Stimulated activated CD8-positive, alpha-beta memory T cell treated with anti-CD3 and anti-CD28 coated beads, Interleukin-2, amount 100 ng/mL, for 1 hour (primary cell): ENCODE measurements at places on chromosomes 1 and 21.

- peak; percentile 52 for DNase-seq
These were observed 10.3 kb downstream of the INSRR start for GRCh38 chr1:156848461-156849150.

GRCh38 chr21:31140676-31141075, 102.4 kb upstream of the KRTAP19-8 start:
- no peak for DNase-seq

DNA sequence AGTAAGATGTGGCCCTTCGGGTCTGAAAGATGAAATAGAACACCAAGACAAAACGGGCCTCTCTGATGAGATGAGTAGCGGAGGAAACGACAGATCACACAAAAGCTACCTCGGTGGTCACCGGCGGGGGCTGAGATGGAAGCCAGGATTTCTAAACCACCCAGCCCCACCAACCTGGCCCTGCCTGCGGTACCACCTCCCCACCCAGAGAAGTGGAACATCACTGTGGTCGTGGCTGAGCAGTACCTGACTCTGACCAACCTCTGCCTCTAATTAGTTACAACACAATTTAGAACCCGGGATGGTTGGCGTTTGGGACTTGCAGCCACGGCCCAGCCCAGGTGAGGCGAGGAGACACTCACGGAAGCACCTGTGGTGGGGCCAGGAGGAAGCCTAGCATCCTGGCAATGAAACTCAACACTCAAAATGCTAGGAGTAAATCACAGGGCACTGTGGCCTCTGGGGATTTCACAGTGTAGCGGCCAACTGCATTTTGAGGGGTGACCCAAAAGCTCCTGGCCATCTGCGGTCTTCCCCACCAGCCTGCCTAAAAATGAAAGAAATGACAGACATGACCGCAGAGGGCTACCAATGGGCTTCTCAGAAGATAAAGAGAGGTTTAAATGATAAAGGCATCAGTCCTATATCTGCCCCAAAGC, 73.4 kb downstream of the ITPKB start:
- no peak for DNase-seq

DNA sequence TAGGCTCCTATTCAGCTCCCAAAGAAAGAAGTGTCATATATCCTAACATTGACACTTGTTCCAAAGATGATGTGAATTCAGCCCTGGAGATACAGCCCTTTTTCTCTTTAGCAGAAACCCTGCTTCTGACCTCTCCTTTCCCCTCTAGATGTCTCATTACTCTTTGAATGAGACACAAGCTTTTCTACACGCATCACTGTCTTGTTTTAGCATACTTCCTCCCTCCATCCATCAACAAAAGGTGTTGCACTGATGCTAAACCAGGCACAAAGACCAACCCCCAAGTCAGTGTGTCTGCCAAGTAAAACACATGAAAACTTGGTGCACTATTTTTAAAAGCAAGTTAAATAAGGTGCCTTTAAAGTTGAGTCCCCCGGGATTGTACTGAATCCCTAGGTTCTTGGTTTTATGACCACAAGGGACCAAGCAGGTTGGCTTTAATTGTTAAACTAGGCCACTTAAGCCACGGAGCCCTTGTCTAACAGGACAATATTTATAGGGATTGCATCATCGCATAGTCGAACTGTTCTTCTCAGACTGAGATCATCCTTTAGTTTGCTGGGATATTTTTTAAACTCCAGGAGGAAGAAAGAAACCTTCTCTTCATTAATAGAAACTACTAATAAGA, 101.0 kb upstream of the GUCA2B start:
- no peak for DNase-seq

DNA sequence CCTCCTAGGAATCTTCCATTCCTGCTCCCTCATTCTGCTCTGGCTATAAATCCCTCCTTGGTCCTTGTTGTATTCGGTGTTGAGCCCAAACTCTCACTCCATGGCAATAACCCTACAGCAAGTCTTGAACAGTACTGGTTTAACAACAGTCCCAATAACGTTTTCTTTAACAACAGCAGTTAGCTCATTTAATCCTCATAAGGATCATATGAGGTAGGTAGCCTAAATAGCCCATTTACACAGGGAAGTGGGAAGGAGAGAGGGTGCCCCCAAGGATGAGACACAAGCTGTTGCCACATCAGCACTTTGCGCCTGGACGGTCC, 444 bp upstream of the AGTRAP start:
- no peak for DNase-seq

DNA sequence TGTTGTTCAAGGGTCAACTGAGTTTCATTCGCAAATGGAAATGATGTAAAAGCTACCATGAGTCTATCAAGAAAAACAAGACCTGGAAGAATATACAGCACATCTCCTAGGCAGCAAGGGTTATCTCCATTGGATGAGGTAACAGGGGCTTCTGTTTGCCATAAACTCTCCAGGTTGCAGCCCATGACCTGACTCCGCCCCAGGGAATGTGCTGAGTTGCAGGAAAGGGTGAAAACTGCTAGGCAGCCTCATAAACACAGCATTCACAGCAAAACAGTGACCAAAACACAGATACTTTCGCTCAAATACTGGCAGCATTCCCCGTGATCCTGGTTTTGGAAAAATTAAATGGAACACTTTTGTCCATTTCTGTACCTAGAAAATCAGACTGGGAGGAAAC, 20.2 kb upstream of the ACTA1 start:
- no peak for DNase-seq

GRCh38 chr1:206716870-206717673, 32.4 kb downstream of the MAPKAPK2 start:
- no peak for DNase-seq

DNA sequence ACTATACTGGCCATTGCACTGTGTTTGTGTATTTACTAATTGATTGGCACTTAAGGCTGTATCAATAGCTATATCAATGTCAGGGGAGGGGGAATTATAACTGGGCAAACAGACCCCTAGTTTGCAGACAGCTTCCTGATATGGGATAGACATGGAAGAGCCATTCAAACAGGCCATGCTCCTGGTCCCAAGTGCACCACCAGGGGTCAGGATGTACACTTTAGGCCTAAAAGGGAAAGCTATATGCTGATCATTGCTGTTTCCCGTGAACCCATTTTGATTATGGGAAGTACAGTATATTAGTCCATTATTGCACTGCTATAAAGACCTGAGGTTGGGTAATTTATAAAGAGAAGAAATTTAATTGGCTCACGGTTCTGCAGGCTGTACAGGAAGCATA, 124.9 kb upstream of the BACE2 start:
- no peak for DNase-seq

- no peak for DNase-seq
These were observed 382.5 kb upstream of the VAMP3 start for GRCh38 chr1:7388488-7389185.

DNA sequence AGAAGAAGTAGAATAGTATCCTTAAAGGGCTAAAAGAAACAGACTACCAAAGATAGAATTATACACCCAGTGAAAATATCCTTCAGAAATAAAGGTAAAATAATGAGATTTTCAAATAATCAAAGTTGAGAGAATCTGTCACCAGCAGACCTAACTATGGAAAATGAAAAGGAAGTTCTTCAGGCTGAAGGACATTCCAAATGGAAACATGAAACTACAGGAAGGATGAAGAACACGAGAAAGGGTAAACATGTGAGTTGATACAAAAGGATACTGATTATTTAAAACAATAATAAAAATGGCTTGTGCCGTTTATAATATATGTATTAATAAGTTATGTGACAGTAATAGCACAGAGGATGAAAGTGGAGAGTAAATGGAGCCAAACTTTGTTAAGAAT, 57.1 kb upstream of the SLFNL1 start:
- no peak for DNase-seq
